ENCODE measurements at places on chromosomes 3 and 15. TPM values are rescaled to one million over a fixed set of nuclear protein-coding genes. Genes with fewer than 3 reads are reported as not detected.

The NR2E3 gene
- not detected for total RNA-seq

DNA sequence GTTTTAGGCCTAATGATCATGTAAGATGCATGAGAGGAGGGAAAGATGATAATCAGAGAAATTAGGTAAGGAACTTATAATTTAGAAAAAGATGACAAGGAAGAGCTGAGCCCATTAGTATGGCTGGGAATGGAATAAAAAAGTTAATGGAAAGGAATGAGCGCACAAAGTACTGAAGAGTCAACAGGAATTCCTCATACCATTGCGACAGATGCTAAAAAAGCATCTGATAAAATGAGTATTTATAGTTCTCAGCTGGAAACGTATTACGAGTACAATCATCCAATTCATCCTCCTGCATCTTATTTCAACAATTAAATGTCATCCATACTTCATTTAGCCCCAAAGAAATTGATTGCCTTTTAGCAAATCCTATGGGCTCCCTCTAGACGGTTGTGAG lies 58.9 kb downstream of the TMCC1 start:
- peaks cover 47% of the 10 kb centered on the region for H3K4me1 ChIP-seq
- DNase-seq = no peak
- H3K27me3 ChIP-seq = no peaks in the 10 kb centered on the region
- no peaks in the 10 kb centered on the region for H3K36me3 ChIP-seq
- H3K27ac ChIP-seq = no peak overlapping the region

GRCh38 chr3:123952844-123953520 lies 8.0 kb downstream of the CCDC14 start:
- peaks cover 63% of the 10 kb centered on the region for H3K36me3 ChIP-seq
- H3K27ac ChIP-seq = no peak overlapping the region
- H3K27me3 ChIP-seq = no peaks in the 10 kb centered on the region
- DNase-seq = no peak

- DNase-seq = no peak
- no peak overlapping the region for H3K4me3 ChIP-seq
- H3K27ac ChIP-seq = peak overlapping the region; percentile 19
- H3K27me3 ChIP-seq = no peaks in the 10 kb centered on the region
These were observed 118.1 kb downstream of the SLC25A26 start for GRCh38 chr3:66338927-66339326.

DNA sequence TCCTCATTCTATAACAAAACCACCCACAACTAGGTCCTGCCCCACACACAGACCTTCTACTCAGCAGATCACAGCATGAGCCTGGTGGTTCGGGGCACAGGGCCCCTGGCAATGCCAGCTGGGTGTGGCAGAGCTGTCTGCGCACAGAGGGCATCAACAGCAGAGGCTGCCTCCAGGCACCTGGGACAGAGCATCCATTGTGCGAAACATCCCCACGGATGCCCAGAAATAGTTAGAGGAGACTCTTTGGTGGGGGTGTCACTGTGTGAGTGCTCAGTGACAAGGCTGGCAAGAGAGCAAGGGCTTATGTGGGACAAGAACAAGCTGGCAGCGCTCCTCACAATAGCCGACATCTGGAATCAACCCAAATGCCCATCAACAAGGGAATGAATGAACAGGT lies 487.4 kb upstream of the PROK2 start:
- DNase-seq = no peak
- H3K4me1 ChIP-seq = peaks cover 53% of the 10 kb centered on the region
- no peaks in the 10 kb centered on the region for H3K36me3 ChIP-seq
- H3K27me3 ChIP-seq = no peaks in the 10 kb centered on the region
- H3K27ac ChIP-seq = no peak overlapping the region
- no peak overlapping the region for H3K4me3 ChIP-seq

- no peak overlapping the region for H3K27ac ChIP-seq
- no peak for DNase-seq
- peaks cover 15% of the 10 kb centered on the region for H3K4me1 ChIP-seq
- H3K36me3 ChIP-seq = no peaks in the 10 kb centered on the region
- no peaks in the 10 kb centered on the region for H3K27me3 ChIP-seq
These were observed 47.9 kb upstream of the SYNM start for GRCh38 chr15:99057020-99057419.

DNA sequence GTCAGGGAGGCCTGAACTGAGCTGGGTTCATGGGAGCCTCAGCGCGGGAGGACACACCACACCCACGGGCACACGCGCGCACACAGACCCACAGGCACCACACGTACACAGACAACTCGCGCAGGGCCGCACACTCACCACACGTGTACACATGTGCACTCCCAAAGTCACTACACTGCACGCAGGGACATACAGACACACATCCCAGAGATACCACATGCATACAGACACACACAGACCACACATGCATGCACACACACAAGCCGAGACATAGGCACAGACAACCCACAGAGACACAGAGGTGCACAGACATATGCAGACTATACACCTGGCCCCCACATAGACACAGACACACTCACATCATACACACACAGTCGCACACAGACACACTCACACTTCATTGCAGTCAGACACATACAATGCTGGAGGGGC lies 1.1 kb upstream of the MGLL start:
- no peak overlapping the region for H3K27ac ChIP-seq
- peaks cover 23% of the 10 kb centered on the region for H3K36me3 ChIP-seq
- no peak for DNase-seq
- H3K4me1 ChIP-seq = peaks cover 29% of the 10 kb centered on the region
- H3K4me3 ChIP-seq = peak overlapping the region; percentile 79

DNA sequence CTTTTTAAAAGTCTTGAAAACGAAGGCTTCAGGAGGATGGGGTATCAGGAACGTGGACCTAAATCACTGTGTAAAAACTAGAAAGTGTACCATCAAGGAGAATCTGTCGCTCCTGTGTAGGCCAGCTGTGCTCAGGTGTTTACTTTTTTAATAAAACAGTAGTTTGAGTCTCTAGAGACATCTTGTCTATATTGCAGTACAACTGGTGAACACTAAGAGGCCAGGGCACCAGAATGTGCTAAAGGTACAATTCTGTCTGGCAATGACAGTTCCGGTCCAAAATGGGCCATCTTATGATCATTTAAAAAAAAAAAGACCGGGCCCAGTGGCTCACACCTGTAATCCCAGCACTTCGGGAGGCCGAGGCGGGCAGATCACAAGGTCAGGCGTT lies 61.8 kb upstream of the MCF2L2 start:
- H3K27me3 ChIP-seq = no peaks in the 10 kb centered on the region
- H3K27ac ChIP-seq = no peak overlapping the region
- H3K4me1 ChIP-seq = no peaks in the 10 kb centered on the region
- H3K36me3 ChIP-seq = no peaks in the 10 kb centered on the region
- DNase-seq = no peak

DNA sequence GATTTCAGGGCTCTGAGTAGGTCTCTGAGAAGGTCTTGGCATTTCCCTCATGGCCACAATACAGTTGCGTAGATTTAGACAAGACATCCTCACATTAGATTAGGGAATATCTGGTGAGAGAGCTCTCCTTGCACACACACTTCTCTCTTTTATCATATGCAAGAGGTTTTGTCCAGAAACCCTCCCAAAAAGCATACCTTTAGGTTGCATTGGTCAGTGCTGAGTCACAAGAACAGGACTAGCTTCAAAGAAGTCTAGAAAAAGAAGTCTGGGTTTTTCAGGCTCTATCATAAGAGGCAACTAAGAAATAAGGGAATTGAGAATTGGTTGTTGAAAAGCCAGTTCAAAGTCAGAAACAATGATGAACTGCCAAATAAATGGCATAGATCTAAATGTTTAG lies 40.1 kb upstream of the MITF start:
- no peaks in the 10 kb centered on the region for H3K27me3 ChIP-seq
- no peaks in the 10 kb centered on the region for H3K36me3 ChIP-seq
- H3K4me3 ChIP-seq = no peak overlapping the region
- DNase-seq = no peak
- H3K4me1 ChIP-seq = no peaks in the 10 kb centered on the region
- H3K27ac ChIP-seq = no peak overlapping the region

The CAND2 gene
- total RNA-seq = 1.5 TPM

The CPNE9 gene
- total RNA-seq = not detected

- no peak overlapping the region for H3K27ac ChIP-seq
- H3K4me3 ChIP-seq = no peak overlapping the region
- no peaks in the 10 kb centered on the region for H3K4me1 ChIP-seq
- DNase-seq = peak; percentile 32
These were observed 24.8 kb downstream of the TMOD2 start for GRCh38 chr15:51775967-51776816.
